Aorta (tissue), 5 donors: ENCODE measurements at places on chromosomes 1 and 21. TPM values are rescaled to one million over a fixed set of nuclear protein-coding genes. Genes with fewer than 3 reads are reported as not detected.

The VANGL2 gene
- total RNA-seq: 4.4 TPM

The RHOU gene
- 32.5 TPM for total RNA-seq

The WLS gene
- 47.3 TPM for total RNA-seq

The OPRD1 gene
- not detected for total RNA-seq

The HCRTR1 gene
- total RNA-seq: 0.42 TPM

The FCRL4 gene
- total RNA-seq: not detected

The CD84 gene
- total RNA-seq: 10.8 TPM

DNA sequence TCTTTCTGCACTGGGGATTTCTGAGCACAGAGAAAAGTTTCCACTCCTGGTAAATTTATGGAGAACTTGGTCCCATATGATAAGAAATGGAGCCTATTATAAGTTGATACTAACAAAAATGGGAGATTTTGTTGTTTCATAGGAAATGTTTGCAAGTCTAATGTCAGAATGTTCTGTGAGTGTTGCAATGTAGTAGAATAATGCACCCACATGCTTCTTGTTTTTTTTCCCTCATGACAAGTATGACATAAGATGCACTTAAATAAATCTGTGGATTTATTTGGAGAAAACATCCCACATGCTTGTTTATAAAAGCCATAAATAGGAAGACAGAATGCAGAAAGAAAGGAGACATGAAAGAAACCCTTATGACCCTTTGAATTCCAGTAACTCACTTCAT lies 50.8 kb upstream of the KCNJ6 start:
- DNase-seq: no peak

DNA sequence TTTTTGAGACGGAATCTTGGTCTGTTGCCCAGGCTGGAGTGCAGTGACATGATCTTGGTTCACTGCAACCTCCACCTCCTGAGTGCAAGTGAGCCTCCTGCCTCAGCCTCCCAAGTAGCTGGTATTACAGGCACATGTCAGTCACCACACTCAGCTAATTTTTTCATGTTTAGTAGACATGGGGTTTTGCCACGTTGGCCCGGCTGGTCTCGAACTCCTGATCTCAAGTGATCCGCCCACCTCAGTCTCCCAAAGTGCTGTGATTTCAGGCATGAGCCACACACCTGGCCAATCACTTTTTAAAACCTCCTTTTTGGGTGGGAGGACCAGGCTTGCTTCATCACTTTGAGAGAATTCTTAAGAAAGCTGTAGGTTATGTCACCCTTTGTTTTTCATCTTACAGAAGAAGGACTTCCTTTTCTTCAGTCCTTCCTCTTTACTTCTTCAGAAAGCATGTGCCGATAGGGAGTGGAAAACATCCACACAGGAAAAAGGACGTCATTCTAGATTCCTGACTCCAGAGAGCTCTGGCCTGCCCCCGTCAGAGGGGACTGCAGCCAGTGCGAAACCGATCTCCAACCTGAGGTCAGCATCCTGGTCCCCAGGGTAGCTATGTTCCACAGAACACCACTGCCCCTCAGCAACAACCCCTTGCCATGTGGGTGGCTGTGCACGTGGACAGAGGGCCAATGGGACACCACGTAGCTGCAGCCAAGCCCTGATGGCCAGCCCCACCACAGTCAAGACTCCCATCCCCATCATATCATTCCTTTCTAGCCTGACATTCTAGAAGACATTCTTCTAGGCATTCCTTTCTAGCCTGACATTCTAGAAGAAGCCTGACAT lies 21.9 kb downstream of the NCF2 start:
- peak; percentile 80 for DNase-seq

- no peak for DNase-seq
Observed at GRCh38 chr1:221783936-221784335, 42.0 kb upstream of the DUSP10 start.

GRCh38 chr1:100287162-100287561 lies 21.1 kb downstream of the RTCA start:
- DNase-seq: no peak

DNA sequence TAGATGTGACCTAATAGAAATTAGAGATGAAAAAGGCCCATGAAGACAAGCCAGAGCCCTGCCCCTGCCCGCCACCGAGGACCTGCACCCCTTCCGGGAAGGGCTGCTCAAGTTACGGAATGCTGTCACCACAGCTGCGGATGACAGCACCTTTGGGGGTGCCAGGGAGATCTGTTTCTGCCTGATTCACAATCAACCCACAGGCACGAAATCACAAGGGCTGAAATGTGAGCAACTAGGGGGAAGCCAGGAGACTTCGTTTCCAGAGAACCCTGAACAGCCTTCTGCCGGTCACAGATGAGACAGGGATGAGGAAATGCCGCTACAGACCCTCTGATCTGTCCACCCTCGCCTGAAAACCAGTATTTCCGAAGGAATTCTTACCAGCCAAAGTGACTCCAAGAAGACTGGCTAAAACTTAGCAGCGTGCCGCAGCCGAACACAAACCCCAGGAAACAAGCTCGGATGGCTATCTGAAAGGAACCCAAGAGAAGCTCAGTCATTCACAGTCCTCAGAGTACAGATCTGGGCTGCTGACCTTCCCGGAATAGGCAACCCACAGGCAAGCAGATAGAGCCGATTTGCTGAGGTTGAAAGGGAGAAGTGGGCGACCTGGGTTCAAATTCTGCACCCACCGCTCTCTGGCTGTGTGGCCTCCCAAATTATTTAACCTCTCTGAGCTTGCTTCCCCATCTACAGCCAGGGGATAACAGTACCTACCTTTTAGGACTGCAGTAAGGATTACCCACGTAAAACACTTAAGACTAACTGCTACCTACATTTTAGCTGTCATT lies 1.1 kb downstream of the ICMT start:
- DNase-seq: no peak

DNA sequence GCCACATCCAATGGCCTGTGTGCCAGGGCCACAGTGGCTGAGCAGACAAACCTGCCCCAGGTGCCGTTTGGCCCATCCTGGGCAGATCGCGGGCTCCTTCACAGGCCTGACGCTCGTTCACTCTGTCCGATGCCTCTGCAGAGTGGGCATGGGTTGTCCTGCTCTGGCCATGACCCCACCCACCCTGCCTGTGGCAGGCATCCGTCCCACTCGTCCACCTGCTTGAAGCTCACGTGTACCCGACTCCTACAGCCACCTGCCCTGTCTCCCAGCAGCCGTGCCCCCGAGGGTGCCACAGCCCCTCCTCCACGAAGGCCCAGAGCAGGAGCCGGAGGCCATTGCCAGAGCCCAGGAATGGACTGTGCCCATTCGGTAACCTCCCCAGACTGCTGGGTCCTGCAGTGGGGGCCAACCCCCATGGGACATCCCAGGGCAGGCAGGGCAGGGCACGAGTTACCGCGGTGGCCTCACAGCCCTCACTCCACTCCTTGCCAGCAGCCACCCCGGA lies 41.9 kb downstream of the TRIM11 start:
- peak; percentile 71 for DNase-seq

GRCh38 chr1:12649971-12650421 lies 6.1 kb downstream of the AADACL4 start:
- DNase-seq: no peak

GRCh38 chr1:197327776-197328364 lies 59.8 kb downstream of the CRB1 start:
- DNase-seq: no peak

DNA sequence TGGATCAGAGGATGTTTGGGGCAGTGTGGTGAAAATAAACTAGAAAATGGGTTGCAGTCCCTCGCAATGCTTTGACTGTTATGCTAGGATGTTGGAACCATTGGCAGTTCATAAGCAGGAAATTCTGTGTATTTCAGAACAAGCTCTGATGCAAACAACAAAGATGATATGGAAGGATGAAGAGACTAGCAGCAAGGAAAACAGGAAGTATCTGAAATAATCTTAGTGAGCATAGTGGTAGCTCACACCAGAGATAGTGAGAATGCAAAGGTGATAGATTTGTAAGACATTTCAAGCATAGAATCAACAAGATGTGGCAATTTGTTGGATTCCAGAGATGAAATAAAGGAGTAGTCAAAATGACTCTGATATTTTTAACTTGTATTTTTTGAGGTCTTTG lies 11.1 kb upstream of the RCC1 start:
- DNase-seq: no peak

DNA sequence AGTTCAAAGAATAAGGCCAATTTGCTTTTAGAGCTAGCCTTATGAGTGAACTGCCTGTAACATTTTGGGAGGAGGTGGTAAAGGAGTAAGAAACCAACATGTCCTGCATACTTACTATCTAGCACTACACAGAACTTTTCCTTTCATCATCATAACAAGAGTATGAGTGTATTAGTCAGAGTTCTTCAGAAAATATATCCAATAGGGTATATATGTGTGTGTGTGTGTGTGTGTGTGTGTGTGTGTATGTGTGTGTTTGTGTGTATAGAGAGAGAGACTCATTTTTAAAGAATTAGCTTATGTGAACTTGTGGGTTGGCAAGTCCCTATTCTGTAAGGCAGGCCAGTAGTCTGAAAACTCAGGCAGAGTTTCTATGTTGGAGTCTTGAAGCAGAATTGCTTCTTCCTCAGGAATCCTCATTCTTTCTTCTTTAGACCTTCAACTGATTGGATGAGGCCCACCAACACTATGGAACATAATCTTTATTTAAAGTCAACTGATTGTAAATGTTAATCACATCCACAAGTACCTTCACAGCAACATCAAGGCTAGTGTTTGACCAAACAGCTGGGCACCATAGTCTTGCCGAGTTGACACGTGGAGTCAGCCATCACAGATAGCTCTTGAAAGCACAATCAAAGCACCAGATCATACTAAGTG lies 121.9 kb downstream of the CYYR1 start:
- DNase-seq: no peak

DNA sequence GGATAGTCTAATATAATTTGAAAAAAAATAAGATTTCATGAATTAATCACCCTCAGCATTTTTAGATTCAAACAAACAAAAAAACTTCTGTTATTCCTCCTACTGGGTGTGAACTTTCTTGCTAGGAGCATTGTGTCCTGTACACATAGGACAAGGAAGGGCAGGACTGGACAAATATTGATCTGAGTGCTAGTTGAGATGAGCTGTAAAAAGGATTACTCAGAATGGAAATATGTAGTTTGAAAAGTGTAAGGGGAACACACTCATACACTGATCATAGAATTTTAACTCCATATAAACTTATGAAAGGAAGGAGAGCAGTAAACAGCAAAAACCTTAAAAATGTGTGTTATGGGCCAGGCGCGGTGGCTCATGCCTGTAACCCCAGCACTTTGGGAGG lies 156.5 kb upstream of the ZNF648 start:
- no peak for DNase-seq

- DNase-seq: no peak
Observed at GRCh38 chr1:42043811-42044210, 109.4 kb upstream of the GUCA2B start.

DNA sequence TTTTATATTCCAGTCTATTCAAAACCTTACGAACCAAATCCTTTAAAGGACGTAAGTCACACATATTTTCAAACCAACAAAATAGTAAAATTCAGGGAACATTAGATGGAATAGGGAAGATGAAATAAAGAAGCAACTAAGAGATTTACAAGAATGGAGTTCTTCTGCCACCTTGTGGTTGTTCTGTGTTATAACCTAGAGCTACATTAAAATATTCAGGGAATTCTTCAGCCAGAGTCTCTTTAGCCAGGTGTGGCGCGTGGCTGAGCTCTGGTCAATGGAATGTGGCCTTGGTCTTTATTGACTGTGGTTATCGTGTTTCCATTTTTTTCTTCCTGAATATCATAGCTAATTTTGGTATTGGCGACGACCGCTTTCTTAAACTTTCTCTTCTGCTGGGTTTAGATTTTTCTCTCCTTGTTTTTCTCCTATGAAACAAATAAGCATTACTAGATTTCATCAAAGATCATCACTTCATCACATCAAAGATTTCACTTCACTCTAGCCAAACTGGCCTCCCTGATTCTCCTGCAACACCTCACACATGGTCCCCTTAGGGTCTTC lies 221.3 kb downstream of the MRPL39 start:
- no peak for DNase-seq

- no peak for DNase-seq
Observed at GRCh38 chr1:10621906-10622305, 147.2 kb downstream of the PEX14 start.

- no peak for DNase-seq
Observed at GRCh38 chr1:3945916-3946840, 46.1 kb upstream of the C1orf174 start.

DNA sequence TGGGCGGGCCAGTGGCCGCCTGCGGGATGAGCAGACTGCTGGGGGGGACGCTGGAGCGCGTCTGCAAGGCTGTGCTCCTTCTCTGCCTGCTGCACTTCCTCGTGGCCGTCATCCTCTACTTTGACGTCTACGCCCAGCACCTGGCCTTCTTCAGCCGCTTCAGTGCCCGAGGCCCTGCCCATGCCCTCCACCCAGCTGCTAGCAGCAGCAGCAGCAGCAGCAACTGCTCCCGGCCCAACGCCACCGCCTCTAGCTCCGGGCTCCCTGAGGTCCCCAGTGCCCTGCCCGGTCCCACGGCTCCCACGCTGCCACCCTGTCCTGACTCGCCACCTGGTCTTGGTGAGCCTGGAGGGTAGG lies 2.1 kb downstream of the B4GALT2 start:
- peak; percentile 48 for DNase-seq

GRCh38 chr1:113353580-113353979 lies 36.7 kb upstream of the MAGI3 start:
- DNase-seq: no peak

DNA sequence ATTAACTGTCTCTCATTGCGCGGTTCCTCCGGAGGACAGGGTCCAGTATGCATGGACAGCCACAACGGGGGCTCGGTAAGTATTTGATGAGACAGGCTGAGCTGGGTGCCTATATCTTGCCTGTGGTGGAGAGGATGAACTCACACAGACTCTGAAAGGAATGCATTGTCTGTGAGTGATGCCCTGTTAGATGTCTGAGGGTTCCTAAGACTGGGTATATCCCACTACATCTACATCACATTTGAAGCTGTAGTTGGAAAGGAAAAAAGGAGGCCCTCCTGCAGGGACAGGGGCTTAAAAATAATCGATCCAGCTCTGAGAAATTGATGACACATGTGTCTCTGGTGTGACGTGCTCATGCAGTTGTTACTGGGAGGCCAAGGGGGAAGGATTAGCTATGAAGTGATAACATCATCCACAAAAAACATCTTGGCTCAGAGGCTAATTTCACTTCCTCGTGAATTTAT lies 1.9 kb downstream of the ADARB1 start:
- no peak for DNase-seq

- DNase-seq: no peak
Observed at GRCh38 chr1:97168056-97168455, 446.5 kb downstream of the PTBP2 start.

DNA sequence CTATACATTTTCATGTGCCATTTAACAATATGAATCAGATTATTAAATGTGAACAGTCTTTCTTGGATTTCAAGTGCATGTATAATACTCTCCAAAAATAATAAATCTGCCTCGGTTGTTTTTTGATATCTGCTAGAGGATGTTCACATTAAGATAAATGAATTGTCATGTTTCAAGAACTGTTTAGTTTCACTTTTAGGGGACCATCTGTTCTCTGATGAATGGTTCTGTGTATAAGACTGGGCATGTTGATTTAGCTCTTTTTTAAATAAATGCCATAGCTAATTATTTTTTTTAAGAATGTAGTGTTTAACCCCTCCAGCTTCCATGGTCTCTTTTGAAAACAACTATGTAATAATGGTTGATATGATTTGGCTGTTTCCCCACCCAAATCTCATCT lies 1245.1 kb upstream of the ADGRL4 start:
- no peak for DNase-seq
